ENCODE measurements at places on chromosomes 3 and 15. TPM values are rescaled to one million over a fixed set of nuclear protein-coding genes. Genes with fewer than 3 reads are reported as not detected.
A peak's percentile ranks its signal among the peaks of the same experiment; 100 is the strongest.

DNA sequence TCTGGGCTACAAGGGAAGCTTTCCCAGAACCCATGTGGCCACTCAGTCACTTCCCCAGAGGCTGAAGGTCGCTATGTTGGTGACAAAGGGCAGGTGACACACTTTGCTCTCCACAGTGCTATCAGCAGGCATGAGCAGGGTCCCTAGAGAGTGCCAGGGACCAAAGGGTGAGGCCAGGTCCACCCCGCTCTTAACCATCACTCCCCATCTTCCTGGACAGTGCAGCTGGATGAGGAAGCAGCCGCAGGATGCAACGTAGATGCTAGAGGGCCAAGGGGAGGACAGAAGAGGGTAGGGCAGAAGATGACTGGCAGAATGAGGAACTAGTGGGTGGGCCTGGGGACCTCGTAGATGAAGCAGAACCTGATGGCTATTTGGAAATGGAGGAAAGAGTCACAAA is 13.6 kb upstream of the LTF start:
- no peak overlapping the region for H3K4me3 ChIP-seq
- DNase-seq: no peak
- peaks cover 5% of the 10 kb centered on the region for H3K36me3 ChIP-seq
- no peak overlapping the region for H3K27ac ChIP-seq

DNA sequence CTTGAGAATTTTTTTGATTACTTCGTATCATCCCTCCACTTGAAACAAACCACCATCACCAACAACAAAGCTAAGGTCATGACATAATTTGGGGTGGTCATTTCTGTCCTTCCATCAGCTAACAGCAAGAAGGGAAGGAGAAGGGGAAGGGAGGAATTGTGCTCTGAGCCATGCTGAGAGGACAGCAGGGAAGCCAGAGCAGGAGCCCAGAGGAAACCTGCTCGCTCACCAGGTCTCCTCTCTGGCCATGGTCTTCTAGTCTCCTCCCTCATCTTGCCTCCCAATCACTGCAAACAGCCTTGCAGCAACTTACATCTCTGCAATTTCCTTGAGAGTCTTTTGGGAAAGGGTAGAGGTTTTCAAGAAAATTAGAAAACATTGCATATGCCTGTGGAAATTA is 196.7 kb downstream of the SSR3 start:
- no peaks in the 10 kb centered on the region for H3K27me3 ChIP-seq
- DNase-seq: no peak
- H3K4me3 ChIP-seq: no peak overlapping the region
- H3K36me3 ChIP-seq: no peaks in the 10 kb centered on the region
- no peaks in the 10 kb centered on the region for H3K4me1 ChIP-seq
- no peak overlapping the region for H3K27ac ChIP-seq

- no peak for DNase-seq
- no peak overlapping the region for H3K4me3 ChIP-seq
- no peaks in the 10 kb centered on the region for H3K36me3 ChIP-seq
- no peak overlapping the region for H3K27ac ChIP-seq
These were observed 788.2 kb upstream of the ARPP21 start for GRCh38 chr3:34851137-34851536.

DNA sequence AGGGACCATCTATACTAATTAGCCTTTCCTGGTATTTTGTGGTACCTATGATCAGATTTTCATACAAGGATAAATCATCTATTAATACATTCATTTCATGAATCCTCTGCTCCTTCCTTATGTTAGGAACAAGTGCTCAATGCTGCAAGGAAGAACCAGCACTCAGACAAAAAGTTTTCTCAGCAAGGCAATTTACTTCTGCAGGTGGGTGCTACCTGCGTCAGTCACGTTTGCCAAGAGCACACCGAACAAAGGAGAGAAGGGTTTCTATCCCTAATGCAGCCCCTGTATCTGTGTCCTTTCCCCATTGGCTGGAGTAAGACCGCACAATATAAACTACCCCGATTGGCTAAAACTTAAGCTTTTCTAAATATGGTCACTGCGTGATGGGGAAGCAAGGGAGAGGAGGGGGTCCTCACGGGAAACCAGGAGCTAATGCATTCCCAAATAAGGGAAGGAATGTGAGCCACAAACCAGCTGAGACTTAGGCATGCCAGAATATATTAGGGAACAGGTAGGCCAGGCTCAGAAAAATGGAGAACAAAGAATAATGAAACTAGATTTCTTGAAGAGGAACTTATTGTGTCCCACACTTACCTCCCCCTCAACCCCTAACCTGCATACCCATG is 76.5 kb downstream of the AQR start:
- peaks cover 45% of the 10 kb centered on the region for H3K36me3 ChIP-seq
- H3K27me3 ChIP-seq: no peaks in the 10 kb centered on the region
- H3K4me3 ChIP-seq: no peak overlapping the region
- H3K27ac ChIP-seq: no peak overlapping the region
- H3K4me1 ChIP-seq: no peaks in the 10 kb centered on the region

DNA sequence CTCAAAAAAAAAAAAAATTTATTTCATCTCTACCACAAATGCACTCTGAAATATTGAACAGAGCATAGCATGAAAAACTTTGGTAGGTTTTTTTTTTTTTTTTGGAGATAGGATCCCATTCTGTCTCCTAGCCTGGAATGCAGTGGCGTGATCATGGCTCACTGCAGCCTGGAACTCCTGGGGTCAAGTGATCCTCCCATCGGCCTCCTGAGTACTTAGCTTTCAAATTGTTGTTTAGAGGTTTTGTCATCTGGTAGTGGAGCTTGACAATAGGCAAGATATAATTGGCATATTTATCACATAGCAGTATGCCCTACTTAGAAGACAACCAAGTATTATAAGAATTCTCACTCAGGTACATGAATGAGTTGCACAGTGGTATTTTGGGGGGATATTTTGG is 234.2 kb upstream of the ST8SIA2 start:
- peaks cover 18% of the 10 kb centered on the region for H3K4me1 ChIP-seq
- H3K27me3 ChIP-seq: peaks cover 5% of the 10 kb centered on the region
- no peak for DNase-seq
- H3K4me3 ChIP-seq: no peak overlapping the region
- H3K36me3 ChIP-seq: no peaks in the 10 kb centered on the region

DNA sequence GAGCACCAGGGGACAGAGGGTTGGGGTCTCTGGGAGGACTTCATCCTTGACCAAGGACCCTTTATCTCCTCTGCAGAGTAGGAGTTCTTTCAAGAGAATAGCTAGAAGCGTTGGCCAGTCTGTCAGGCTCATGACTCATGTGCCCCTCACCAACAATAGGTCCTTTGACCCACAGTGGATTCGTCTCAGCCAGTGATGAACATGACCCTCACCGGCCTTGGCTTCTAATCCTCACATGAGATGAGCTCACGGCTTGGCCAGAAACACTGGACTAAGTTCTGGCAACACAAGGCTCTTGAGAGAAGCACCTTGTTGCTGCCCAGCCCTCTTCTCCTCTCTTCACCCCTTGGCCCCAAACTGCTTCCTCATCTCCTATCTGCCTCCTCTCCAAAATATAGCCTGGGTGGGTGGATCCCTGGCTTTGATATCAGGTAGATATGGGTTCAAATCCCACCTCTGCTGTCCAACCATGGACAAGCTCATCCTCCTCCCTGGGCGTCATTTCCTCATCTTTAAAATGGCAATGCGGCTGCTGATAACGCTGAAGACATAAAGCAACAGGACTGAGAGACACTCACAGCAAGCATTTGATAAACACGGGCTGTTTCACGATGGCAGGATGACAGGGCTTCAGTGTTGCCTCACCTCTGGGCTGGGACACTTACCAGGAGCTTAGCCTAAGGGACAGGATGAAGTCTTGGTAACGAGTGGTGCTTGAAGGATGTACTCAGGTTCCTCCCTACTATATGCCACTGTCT is 446.7 kb upstream of the PROK2 start:
- H3K27ac ChIP-seq: no peak overlapping the region
- H3K4me1 ChIP-seq: peaks cover 12% of the 10 kb centered on the region
- DNase-seq: no peak
- H3K4me3 ChIP-seq: no peak overlapping the region
- no peaks in the 10 kb centered on the region for H3K36me3 ChIP-seq

DNA sequence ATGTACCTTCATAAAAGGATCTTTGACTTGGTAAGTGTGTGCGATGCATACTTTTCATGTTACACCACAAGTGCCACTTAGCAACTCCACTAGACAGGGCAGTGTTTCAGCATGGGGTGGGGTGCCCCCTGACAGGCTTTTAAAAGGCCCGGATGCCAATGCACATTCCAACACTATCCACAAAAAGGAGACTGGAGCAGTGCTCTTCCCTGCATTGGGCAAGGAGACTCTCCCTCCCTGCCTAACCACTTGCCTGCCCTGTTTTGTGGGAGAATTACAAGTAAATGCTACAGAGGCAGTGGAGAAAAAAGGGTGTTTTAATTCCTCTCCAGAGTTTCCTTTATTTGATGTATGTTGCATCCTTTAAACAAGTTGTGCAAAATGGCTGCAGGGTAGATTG is 1.7 kb upstream of the RARB start:
- H3K27me3 ChIP-seq: peaks cover 30% of the 10 kb centered on the region
- no peaks in the 10 kb centered on the region for H3K36me3 ChIP-seq
- peaks cover 39% of the 10 kb centered on the region for H3K4me1 ChIP-seq
- no peak for DNase-seq

DNA sequence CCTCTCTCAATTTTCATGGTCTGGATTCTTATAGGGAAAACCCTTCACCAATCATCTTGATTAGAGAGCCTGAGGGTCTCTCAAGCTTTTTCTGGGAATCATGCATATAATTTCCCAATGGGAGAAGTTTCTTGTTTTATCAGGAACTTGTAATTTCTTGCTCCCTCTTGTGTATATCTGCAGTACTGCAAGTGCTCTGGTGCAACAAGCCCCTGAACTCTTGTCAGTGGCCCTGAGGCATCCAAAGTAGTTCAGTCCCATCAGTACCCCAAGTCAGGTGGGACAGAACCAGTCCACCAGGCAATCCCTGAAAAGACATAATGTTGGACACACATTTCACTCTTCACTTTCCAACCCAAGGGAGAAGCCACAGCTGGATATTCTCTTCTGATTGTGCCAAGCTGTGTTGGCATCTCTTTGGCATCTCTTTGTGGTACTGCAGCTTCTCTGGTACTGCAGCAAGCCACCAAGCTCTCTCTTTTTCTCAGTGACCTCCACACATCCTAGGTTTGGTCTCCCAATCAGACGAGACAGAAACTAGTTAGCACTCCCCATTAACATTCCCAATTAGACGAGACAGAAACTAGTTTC is 214.5 kb downstream of the ZIC4 start:
- peaks cover 10% of the 10 kb centered on the region for H3K4me1 ChIP-seq
- no peak overlapping the region for H3K4me3 ChIP-seq
- H3K27ac ChIP-seq: no peak overlapping the region
- H3K36me3 ChIP-seq: peaks cover 3% of the 10 kb centered on the region
- no peaks in the 10 kb centered on the region for H3K27me3 ChIP-seq

GRCh38 chr3:145942052-145942451 is 218.9 kb downstream of the PLOD2 start:
- no peaks in the 10 kb centered on the region for H3K4me1 ChIP-seq
- no peaks in the 10 kb centered on the region for H3K27me3 ChIP-seq
- no peak overlapping the region for H3K27ac ChIP-seq
- no peak for DNase-seq
- H3K4me3 ChIP-seq: no peak overlapping the region

DNA sequence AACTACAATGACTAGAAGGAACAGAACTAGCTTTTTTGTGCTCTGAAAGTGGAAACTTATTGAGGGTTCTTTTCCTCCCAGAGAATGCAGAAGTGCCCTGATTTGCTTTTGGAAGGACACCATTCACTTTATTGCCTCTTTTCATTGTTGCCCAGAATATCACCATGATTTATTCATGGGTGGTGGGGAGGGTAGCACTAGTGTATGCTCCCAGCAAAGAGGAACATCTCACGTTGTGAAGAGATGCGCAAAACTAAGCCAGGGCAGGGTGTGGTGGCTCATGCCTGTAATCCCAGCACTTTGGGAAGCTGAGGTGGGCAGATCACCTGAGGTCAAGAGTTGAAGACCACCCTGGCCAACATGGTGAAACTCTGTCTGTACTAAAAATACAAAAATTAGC is 31.4 kb downstream of the FLNB start:
- peaks cover 21% of the 10 kb centered on the region for H3K4me1 ChIP-seq
- no peaks in the 10 kb centered on the region for H3K27me3 ChIP-seq
- no peaks in the 10 kb centered on the region for H3K36me3 ChIP-seq
- H3K4me3 ChIP-seq: no peak overlapping the region

- DNase-seq: no peak
- H3K36me3 ChIP-seq: peaks cover 3% of the 10 kb centered on the region
- H3K4me1 ChIP-seq: no peaks in the 10 kb centered on the region
- no peak overlapping the region for H3K4me3 ChIP-seq
- H3K27ac ChIP-seq: no peak overlapping the region
These were observed 65.8 kb downstream of the CTNNB1 start for GRCh38 chr3:41265011-41265545.

GRCh38 chr15:64667736-64668161 is 107.6 kb downstream of the RBPMS2 start:
- H3K36me3 ChIP-seq: no peaks in the 10 kb centered on the region
- peaks cover 9% of the 10 kb centered on the region for H3K4me1 ChIP-seq
- H3K27me3 ChIP-seq: no peaks in the 10 kb centered on the region
- no peak overlapping the region for H3K27ac ChIP-seq

GRCh38 chr3:32843510-32844321 is 25.9 kb downstream of the TRIM71 start:
- H3K4me1 ChIP-seq: peaks cover 88% of the 10 kb centered on the region
- H3K36me3 ChIP-seq: peaks cover 2% of the 10 kb centered on the region
- peak overlapping the region; percentile 23 for H3K4me3 ChIP-seq
- peak overlapping the region; percentile 68 for H3K27ac ChIP-seq
- H3K27me3 ChIP-seq: no peaks in the 10 kb centered on the region

DNA sequence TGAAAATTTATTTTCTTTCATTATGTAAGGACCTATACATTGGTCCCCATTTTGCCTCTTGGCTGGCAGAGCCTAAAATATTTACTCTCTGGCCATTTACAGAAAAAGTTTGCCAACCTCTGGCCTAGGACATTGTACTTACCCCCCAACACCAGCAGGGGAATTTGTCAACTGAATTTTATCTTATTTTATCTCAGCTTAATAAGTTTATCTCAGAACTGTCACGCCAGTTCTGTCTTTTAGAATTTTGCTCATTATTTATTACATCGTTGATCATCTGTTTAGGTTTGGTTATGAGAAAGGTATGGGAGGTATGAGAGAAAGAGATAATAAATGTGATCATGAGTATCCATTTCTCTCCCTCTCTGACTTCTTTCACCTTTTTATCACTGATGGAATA is 38.3 kb downstream of the CHD2 start:
- peaks cover 11% of the 10 kb centered on the region for H3K4me1 ChIP-seq
- no peak overlapping the region for H3K27ac ChIP-seq
- H3K36me3 ChIP-seq: peaks cover 42% of the 10 kb centered on the region
- no peak overlapping the region for H3K4me3 ChIP-seq
- no peaks in the 10 kb centered on the region for H3K27me3 ChIP-seq

Gene EFHB
- total RNA-seq: 1.2 TPM

Gene CDHR4
- total RNA-seq: 0.12 TPM

Gene RBPMS2
- total RNA-seq: 40.5 TPM

Gene TMEM266
- 0.34 TPM for total RNA-seq

Gene PTPRG
- 41.2 TPM for total RNA-seq

Gene ARGFX
- not detected for total RNA-seq

Gene POPDC2
- total RNA-seq: 3.8 TPM

Gene KCNMB3
- 3.1 TPM for total RNA-seq

Gene SYNPR
- not detected for total RNA-seq

Measured in neural crest cell (in vitro differentiated cells).